Mesenteric fat pad (tissue), 1 donor: ENCODE measurements at places on chromosomes 16 and 17. TPM values are rescaled to one million over a fixed set of nuclear protein-coding genes. Genes with fewer than 3 reads are reported as not detected.

The PYY gene
- not detected for total RNA-seq

The NRN1L gene
- total RNA-seq, result not detected

The CHST5 gene
- not detected for total RNA-seq

The SLC6A4 gene
- total RNA-seq, result not detected

The DHX58 gene
- 13.2 TPM for total RNA-seq

The GHDC gene
- 20.0 TPM for total RNA-seq

The TBC1D3 gene
- not detected for total RNA-seq

The EVPLL gene
- total RNA-seq, result 0.22 TPM

The FSCN2 gene
- 0.39 TPM for total RNA-seq

The SLC6A2 gene
- 0.64 TPM for total RNA-seq
